ENCODE measurements at places on chromosomes 12 and 14.

DNA sequence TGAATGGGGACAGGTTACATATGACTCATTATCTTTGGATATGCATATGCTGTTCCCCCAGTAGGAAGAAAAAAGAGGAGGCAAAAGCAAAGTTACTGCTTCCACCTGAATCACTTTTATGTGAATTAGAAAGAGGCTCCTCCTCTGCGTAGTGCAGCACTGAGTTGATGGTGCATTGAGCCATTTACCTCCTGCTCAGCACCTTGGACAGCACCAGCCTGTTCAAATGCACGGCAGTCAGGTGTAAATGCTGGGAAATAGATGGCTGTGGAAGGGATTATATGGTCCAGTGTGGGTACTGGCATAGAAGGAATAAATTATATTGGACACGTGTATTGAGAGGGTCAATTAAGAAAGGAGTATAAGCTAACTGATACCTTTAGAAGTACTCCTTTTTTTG, 541.9 kb upstream of the SEL1L start:
- no peak for DNase-seq

DNA sequence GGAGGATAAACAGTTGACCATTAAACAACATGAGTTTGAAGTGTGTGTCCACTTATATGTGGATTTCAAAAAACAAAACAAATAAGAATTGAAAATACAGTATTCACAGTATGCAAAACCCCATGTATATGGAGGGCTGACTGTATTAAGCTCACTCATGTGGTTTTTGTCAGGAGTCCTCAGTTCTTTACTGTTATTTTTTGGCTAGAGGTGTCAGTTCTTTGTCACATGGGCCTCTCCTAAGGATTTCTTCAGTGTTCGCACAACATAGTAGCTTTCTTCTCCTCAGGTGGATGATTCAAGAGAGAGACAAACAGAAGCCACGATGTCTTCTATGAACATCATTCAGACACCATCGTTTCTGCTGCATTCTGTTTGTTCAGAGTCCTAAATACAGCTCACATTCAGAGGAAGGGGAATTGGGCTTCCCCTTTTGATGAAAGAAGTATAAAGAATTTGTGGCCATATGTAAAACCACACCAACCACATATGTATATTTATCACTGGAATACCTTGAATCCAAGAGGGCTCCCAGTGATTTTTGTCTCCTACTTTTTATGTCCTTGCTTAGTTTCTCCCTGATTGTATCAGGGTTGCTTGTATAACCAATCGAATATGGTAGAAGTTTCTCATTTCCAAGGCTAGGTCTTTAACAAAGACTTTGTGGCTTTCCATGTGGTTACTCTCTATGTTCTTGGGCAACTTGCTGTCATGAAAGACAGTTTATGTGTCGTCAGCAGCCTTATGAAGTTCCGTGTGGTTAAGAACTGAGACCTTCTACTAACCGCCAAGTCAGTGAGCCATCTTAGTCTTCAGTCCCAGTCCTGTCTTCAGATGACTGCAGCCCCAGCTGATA, 18.9 kb downstream of the MNAT1 start:
- DNase-seq = peak; percentile 31

- no peak for DNase-seq
These were observed 34.2 kb upstream of the DEGS2 start for GRCh38 chr14:100193417-100194357.

GRCh38 chr14:57736391-57736790, 129.5 kb downstream of the SLC35F4 start:
- DNase-seq = no peak

- DNase-seq = no peak
These were observed 195.7 kb downstream of the RBM19 start for GRCh38 chr12:113770389-113770865.

- no peak for DNase-seq
These were observed 123.0 kb downstream of the SAMD4A start for GRCh38 chr14:54689928-54690327.

All from GM12892 (cell line).